ENCODE measurements at places on chromosomes 3 and 15.

GRCh38 chr3:130428871-130429712 is 83.6 kb downstream of the COL6A5 start:
- DNase-seq, result no peak

DNA sequence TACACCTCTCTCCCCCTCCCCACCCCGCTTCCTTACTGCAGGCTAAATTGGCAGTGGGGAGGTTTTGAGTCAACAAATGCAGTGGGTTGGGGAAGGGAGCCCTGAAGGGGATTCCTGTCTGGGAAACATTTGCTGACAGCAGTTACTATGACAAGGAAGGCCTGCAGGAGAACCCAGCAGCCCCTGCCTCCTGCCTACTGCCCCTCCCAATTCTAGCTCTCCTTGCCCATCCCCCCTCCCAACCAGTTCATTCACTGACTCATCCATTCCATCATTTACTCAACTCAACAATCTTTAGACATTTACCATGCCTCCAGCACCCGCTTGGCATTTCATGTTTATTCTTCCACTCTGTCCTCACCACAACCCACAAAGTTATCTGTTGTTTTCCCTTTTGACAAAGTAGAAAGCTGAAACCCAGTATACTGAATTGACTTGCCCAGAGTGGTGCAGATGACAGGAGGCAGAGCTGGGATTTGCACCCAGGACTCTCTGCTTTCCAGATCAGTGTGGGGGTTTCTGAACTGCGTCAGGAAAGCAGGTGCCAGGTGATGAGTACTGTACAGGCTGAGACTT is 75.0 kb downstream of the MAGEF1 start:
- DNase-seq, result no peak

GRCh38 chr3:57227930-57228751 is 612 bp downstream of the APPL1 start:
- peak; percentile 57 for DNase-seq

- no peak for DNase-seq
Measured at GRCh38 chr15:60340207-60340921, 57.4 kb downstream of the ANXA2 start.

DNA sequence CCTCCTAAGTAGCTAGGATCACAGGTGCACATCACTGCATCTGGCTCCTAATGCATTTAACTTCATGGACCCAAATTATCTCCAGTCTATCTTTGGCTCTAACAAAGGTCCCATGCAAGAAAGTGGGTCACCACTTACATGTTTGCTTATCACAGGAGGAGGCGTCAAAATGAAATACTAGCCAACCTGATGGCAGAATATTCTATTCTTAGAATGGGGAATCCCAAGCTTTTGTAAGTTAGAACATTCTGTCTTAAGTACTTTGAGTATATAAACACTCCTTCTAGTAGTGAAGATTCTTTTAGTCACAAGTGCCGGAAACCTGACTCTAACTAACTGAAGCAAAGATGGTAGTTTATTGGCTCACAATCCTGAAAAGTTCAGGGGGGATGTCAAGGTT is 72.0 kb upstream of the ADAMTS9 start:
- DNase-seq, result no peak

GRCh38 chr3:20561166-20561565 is 375.2 kb upstream of the SGO1 start:
- DNase-seq, result no peak

- DNase-seq, result no peak
Measured at GRCh38 chr3:54014067-54014466, 108.3 kb upstream of the CACNA2D3 start.

DNA sequence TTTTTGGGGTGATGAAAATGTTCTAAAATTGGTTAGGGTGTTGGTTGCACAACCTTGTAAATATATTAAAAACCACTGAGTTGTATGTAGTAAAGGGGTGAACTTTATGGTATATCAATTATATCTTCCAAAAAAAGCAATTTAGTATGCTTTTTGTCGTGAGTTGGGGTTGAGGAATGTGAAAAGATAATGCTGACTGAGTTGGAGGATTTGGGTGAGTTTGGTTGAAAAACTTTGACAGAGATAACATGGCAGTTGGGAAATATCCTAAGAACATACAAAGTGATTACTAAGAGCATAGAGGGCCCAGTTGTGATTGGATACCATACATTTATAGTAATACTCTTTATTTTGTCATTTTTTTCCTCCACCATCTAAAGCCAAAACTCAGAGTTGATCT is 33.6 kb downstream of the HMG20A start:
- no peak for DNase-seq

GRCh38 chr3:38916706-38917105 is 100.7 kb upstream of the SCN10A start:
- DNase-seq, result no peak

DNA sequence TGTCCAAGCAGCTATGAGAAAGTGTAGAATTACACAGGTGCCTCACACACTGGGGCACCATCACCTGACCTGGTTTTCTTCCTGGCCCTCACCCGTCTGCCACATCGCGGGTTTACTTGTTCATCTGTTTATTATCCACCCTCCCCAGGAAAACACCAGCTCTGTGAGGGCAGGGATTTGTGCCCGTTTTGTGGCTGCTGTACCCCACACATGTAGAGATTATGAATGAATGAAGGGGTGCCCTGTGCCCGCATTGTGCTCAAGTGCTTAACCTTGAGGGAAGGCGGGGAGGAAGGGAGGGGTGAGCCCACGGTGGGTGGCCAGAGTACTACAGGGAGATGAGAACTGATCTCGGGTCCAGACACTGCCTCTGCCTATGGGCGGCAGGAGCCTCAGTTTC is 108.4 kb downstream of the WNT7A start:
- DNase-seq, result no peak

DNA sequence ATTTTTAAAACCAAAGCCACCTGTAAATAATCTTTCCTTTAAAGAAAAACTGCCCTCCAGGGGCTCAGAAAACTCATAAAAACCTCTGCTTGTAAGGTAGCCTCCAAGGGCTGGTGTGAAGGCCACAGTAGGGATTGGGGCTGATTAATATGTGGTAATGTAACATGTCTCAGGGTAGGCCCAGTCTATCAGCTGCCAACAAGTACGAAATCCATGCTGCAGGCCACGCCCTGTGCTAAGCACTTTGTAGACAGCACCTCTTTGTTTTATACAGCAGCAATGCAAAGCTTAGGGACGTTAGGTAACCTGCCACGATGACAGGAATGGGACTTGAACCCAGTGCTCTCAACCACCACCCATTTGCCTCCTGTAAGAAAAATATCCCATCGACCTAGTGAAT is 65.6 kb upstream of the PRICKLE2 start:
- no peak for DNase-seq

DNA sequence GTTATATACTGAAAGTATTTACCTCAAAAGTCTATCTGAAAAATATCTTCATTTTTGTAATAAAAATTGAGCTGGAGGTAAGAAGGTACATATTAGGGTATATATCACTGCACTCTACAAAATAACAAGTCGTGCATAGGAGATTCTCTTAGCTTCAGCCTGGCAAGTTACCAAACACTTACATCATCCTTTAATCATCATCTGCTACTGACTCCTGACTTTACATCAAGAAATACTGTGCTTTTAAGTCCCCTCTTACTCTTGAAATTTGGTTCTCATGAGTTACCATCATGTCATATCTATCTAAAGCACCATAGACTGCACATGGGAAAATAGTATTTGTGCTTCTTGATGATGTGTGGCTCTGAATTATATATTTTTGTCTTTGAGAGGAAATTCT is 50.8 kb downstream of the LYSMD4 start:
- DNase-seq, result no peak

GRCh38 chr3:22007368-22007767 is 256.4 kb upstream of the ZNF385D start:
- DNase-seq, result no peak

- no peak for DNase-seq
Measured at GRCh38 chr15:100788418-100789105, 91.1 kb upstream of the ALDH1A3 start.

- no peak for DNase-seq
Measured at GRCh38 chr3:47156396-47156795, 7.5 kb downstream of the SETD2 start.

DNA sequence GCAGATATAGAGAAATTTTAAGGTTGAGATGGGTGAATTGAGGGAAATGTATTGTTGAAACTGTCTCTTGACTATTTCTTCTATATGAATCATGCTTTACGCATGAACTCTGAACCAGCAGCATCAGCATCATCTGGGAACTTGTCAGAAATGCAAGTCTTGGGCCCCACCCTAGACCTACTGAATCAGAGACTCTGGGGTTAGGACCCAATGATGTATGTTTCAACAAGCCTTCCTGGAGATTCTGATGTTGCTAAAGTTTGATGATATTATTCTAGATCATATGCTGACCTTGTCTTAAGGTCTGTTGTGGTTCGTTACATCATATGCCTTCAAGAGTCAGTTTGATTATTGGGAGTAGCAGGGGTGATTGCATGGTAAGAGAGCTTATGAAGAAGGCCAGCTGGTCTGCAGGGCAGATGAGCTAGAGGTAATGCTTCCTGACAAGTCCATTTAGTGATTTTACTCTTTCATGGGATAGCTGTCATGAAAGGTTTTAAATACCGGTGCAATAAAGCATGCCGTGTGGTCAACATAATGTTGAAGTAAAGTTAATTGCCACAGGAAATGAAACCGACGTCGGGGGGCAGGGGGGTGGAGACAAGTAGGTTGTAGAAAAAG is 152.4 kb upstream of the MRPL3 start:
- no peak for DNase-seq

GRCh38 chr3:28140664-28141063 is 100.8 kb upstream of the CMC1 start:
- DNase-seq, result no peak

GRCh38 chr3:140088513-140088912 is 153.5 kb downstream of the CLSTN2 start:
- DNase-seq, result no peak

GRCh38 chr3:55658270-55658669 is 171.2 kb upstream of the WNT5A start:
- no peak for DNase-seq

GRCh38 chr15:36947035-36947719 is 153.2 kb downstream of the MEIS2 start:
- no peak for DNase-seq

GRCh38 chr15:74158855-74159650 is 14.5 kb upstream of the ISLR start:
- DNase-seq, result no peak

DNA sequence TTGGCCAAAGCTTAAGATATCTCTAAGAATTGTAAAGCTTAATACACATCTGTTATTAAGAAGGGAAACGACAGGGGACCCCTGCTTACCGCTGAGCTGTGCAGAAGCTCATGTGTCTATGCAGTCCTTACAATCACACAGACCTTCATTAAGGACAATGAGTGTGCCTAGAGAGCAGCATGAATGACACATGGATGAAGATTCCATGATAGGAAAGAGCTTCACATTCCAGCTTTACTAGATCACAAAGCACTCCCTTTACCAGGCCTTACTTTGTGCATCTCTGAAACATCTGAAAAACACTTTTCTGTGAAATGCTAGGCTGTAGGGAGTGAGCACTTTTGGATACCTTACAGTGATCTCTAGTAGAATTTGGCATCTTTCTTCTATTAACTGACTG is 32.0 kb downstream of the RNF168 start:
- no peak for DNase-seq

GRCh38 chr3:127909646-127910045 is 5.4 kb upstream of the KBTBD12 start:
- DNase-seq, result no peak

DNA sequence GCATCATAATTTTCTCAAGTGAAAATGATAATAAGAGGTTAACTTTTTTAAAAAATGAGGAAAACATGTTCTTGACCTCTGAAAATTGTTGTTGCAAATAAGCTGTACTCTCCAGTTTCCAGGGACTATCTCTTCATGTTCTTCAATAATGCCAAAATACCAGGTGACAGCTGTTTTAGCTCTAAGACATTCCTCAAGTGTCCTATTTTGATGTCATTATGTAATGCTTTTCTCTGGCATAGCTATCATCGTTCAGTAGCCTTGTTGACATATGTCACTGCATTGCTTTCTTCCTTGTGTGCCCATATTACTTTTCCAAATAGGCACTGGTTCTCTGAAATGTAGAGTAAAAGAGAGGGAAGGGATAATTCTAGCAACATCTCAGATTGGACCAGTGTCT is 5.7 kb upstream of the FILIP1L start:
- DNase-seq, result no peak

DNA sequence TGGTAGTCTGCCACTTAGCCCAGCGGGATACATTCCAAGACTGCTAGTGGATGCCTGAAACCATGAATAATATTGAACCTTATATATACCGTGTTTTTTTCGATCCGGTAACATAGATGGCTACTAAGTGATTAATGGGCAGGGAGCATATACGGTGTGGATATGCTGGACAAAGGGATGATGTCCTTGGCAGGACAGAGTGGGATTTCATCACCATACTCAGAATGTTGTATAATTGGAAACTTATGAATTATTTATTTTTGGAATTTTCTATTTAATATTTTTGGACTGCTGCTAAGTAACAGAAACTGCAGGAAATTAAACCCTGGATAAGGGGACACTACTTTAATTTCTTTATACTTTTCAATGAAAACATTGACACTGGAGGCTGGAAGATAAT is 53.2 kb downstream of the ASTE1 start:
- no peak for DNase-seq

DNA sequence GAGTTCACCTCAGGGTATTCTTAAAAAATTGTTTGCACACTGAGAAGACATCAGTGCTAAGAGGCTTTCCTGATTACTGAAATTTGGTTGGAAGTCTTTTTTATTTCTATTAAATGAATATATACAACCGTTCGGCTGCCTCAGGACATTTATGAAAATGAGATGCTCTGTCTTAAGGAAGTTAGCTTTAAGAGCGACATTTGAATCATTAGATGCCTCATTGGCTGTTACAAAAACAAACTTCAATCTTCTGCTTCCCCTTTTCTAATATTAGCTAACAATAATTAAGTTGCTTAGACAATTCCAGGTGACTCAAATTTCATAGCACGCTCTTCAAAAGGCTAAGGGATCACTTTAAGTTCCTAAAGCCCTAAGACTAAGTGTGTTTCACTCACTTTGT is 673.7 kb downstream of the FHIT start:
- DNase-seq, result no peak

DNA sequence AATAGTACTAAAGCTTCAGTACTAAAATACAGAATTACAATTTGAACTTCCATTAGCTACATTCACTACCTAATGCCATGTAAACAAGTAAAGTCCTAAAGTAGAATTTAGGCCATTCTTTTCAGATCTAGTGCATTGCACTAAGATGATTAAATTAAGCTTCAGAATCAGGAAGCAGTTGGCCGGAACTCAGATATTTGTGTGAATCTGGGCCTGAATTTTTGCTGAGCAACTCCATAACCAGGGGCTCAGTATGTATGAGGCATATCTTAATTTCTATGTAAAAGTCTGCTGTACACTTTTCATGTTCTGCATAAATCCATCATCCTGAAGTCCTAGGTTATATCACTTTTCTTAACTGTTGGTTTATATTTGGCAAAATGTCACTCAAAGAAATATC is 246.4 kb downstream of the RBMS3 start:
- DNase-seq, result no peak

GRCh38 chr3:152969557-152970300 is 134.8 kb downstream of the P2RY1 start:
- no peak for DNase-seq
